Cerebellar nuclear complex (tissue), 1 donor: ENCODE measurements at places on chromosomes 1 and 21.

GRCh38 chr1:26535201-26535600, 5.6 kb downstream of the RPS6KA1 start:
- no peak for DNase-seq

DNA sequence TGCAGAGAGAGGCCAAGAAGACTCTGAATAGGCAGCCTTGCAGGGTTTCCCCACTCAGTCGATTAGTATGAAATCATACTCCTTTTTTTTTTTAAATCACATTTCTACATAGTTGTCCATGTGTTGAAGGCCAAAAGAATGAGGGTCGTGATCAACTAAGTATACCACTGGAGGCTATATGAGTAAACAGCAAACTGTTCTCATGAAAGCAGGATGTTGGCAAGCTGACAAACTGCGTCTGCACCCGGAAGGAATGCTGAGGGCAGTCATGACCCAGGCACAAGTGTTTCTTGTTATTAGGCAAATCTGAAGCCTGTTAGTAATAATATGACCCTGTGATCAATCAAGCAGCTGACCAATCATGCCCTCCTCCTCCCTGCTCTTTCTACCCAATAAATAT, 213.2 kb downstream of the USH2A start:
- no peak for DNase-seq

GRCh38 chr1:42742617-42743316, 2.7 kb upstream of the CLDN19 start:
- DNase-seq: no peak

- DNase-seq: no peak
Observed at GRCh38 chr21:42820616-42821465, 58.5 kb downstream of the WDR4 start.

GRCh38 chr1:93614541-93614940, 67.1 kb downstream of the BCAR3 start:
- DNase-seq: no peak

- no peak for DNase-seq
Observed at GRCh38 chr21:33971492-33972013, 55.9 kb upstream of the ATP5PO start.

- DNase-seq: no peak
Observed at GRCh38 chr1:24181619-24182018, 5.5 kb downstream of the IFNLR1 start.

- no peak for DNase-seq
Observed at GRCh38 chr1:25519624-25520023, 23.8 kb upstream of the LDLRAP1 start.

- no peak for DNase-seq
Observed at GRCh38 chr1:23103001-23103889, 65.4 kb downstream of the LUZP1 start.

GRCh38 chr1:237390823-237391222, 348.8 kb downstream of the RYR2 start:
- no peak for DNase-seq

- no peak for DNase-seq
Observed at GRCh38 chr1:187734427-187734826, 905.7 kb downstream of the PLA2G4A start.

- no peak for DNase-seq
Observed at GRCh38 chr1:3644273-3644672, 5.6 kb downstream of the WRAP73 start.

DNA sequence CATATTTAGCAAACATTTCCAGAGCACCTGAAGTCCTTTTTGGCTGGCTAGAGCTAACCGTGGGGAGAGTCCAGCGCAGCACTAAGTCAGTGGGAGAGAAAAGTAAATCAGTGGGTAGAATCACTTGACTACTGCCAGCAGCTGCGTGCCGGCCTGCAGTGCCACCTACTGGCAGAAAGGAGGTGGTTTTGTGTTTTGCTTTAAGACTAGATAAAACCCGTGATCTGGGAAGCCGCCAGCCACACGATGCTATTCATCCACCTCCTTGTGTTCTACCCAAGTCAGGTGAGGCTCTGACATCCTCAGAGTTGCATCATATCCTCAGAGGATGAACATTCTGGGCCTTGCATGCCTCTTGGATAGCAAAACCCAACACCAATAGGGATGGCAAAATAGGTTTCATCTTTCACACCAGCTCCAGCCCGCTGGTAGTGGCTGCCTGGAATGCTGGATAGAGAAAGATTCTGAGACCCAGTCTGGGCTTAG, 14.1 kb upstream of the HEYL start:
- DNase-seq: peak; percentile 9

DNA sequence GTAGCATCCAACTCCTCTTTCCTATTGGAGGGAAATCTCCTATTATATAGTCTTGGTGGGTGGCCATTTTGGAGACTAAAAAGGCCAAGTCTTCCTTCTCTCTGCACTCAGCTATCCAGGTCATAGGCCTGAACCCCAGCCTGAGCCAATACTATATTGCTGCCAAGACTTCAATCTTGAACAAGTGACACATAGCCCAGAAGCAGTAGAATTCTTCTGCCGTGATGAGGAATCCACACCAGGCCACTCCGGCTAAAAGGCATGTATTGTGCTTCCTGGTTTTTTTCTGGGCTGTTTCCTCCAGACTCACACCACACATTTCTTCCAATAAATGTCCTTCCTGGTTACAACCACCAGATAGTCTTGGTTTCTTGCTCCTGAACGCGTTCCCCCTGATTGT, 43.0 kb downstream of the ATF3 start:
- DNase-seq: no peak

GRCh38 chr1:241396747-241397681, 40.0 kb upstream of the RGS7 start:
- DNase-seq: no peak

DNA sequence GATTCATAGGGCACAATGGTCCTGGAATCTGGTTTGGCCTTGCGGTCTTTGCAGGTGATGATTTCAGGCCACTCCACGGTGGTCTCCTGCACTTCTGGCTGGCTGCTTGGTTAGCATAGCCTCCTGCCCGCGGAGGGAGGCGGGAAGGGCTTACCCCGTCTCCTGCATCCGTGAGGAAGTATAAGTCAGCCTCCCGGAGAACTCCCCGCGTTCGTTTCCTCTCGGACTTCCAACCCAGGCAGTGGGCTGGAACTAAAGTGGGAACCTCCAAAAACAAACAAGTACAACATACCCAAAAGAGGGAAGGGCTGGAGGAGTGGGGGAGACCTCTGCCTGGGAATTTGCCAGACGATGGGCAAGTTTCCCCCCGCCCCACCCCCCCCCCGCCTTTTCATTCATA, 939 bp upstream of the CCN1 start:
- DNase-seq: no peak

GRCh38 chr1:34591751-34592629, 162.9 kb upstream of the GJB5 start:
- no peak for DNase-seq

GRCh38 chr1:236619398-236619797, 15.1 kb upstream of the HEATR1 start:
- no peak for DNase-seq

DNA sequence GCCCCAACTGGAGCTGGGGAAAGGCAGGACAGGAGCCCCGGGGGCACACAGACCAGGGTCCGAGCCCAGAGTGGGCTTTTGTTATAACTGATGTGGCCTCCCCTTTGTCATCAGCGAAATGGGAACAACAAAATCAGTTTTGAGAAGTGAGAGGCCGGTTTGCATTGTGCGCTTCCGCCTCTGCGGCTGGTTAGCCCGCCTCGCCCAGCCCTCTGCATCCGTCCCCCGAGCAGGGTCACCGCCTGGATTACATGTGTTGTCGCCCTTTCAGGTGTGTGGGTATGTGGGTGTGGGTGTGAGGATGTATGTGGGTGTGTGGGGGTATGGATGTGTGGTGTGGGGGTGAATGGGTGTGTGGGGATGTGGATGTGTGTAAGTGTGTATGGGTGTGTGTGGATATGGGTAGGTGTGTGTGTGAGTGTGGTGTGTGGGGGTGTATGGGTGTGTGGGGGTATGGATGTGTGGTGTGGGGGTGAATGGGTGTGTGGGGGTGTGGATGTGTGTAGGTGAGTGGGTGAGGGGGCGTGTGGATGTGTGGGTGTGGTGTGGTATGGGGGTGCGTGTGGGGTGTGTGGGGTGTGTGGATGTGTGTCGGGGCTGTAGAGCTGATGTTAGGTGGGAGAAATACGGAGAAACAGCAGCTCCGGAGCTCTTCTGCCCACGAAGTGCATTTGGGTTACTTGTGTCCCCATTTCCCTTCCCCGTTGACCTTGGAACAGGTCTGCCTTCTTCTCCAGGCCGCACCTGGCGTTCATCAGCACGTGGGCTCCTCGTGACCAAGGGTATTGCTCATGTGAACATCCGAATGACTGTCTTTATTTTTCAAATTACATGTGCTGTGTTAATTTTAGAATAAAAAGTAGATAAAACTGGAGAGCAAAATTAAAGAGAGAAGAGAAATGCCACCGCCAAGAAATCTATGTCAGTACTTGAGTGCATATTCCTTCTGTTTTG, 67.6 kb downstream of the FHAD1 start:
- DNase-seq: no peak

DNA sequence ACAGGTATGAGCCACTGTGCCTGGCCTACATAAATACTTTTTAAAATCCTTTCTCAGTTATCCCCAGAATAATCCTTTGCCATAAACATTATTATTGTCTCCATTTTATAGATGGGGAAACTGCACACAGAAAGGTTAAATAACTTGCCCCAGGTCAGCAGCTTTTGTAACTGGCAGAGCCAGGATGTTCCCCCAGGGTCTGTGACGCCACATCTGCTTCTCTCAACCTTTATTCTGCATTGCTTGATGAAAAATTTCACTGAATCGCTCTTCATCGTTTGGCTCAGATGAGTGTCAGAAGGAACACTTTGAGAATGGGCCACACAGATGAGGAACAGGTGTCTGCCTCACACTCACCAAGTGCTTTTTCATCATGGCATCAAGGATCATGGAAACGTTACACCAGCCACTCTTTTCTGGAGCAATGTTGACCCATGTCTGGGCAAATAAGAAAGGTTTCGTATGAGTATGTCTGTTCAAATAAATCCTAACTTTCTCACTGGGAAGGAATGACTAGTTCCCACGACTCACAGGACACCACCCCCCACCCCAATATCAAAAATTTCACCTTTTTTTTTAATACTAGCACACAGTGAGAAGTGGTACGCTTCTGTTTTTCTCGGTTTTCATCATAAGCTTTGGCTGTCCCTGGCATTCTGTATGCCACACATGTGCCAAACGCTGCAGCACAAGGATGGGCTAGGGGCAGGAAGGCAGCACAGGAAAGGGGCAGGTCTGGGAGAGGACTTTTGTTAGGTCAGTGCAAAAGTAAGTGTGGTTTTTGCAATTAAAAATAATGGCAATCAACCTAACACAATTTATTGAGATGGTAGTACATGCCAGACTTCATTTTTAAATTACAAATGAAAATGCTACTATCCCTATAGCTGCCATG, 9.0 kb upstream of the PTGFRN start:
- no peak for DNase-seq

DNA sequence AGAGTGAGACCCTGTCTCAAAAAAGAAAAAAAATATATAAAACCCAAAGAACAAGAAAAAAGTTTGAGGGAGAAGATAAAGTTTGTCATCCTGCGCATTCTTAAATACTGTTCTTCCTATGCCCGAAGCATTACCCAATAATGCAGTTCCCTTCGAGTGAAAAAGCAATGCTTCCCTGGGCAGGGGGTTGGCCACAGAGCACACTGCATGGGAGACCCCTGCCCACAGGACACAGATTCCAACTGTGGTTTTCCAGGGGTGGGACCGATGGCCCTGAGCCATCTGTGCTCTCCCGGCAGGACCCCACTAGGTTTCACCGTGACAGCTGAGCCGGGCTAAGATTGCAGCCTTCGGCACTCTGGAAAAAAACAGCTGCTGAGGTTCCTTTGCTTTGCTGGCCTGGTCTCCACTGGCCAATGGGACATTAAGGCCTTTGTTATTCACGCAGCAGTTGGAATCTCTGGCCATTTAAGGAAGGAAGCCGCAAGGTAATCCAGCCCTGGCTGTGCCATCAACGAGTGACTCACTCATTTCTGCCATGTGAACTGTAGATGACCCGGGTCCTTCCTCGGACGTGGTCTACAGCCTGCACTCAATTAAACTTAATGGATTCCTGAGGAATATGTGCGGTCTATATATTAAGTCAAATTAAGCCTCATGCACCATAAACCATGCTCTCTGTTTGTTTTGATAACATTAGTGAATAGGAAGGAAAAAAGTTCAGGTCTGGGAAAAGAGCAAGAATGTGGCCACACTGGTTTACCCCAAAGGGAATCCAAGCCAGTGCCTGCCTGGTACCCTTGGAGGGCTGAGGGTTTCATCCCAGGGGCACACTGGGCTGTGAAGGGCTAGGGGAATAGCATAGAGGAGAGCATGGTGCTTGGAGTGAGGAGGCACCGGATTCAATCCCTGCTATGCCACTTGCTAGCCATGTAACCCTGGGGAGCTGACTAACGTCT, 163.2 kb downstream of the ZBTB18 start:
- DNase-seq: no peak

DNA sequence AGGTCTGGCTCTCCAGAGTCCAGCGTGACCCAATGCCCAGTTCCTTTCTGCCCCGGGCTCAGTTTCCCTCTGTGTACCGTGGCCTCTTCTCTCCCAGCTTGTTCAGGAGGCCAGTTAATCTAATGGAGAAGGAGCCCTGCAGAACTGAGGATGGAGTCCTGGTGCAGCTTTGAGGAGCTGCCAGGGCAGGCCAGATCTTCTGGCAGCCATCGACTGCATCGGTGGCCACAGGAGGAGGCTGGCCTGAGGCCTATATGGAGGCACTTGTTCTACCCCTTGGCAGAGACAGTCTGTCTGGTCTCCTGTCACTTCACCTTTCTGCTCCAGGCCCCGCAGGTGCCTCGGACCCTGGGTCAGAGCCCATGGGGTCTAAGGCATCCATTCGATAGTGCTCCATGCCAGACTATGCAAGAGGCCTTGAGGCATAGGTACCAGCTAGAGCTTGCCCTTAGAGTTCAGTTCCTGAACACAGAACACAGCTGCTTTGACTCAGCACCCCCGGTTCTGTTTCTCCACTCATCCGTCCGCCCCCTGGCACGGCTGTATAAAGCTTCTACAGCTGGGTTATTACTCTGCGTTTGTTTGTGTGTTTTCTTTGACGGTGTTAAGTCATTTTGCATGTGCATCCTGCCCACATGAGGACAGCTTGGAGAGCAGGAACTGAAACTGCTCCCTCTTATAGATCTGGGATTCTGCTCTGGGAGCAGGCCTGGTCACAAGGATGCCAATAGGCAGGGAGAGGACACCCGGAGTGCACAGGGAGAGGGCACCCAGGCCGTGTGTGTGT, 18.5 kb upstream of the LRRN2 start:
- no peak for DNase-seq

GRCh38 chr1:207565546-207566468, 69.8 kb downstream of the CR1 start:
- no peak for DNase-seq

GRCh38 chr1:207959141-207959825, 48.4 kb upstream of the CD34 start:
- DNase-seq: no peak

DNA sequence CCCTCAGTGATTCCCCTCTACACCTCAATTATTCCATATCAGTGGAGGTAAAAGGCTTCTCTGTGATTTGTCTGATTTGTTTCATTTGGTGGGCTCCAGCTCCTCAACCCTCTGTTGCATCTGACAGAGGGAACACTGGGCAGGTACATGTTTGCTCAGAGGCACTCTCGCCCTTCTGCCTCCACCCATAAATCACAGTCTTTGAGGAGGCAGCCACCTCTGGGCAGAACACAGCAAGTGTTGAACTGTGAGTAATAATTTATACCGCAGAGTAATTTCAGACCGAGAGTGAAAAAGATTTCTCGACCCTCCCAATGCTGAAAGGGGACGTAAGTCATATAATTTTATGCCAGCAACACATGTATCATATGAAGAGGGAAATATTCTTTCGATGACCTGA, 330.1 kb upstream of the PBX1 start:
- no peak for DNase-seq

GRCh38 chr1:78401148-78401547, 89.6 kb upstream of the PTGFR start:
- DNase-seq: no peak

- DNase-seq: no peak
Observed at GRCh38 chr1:43366601-43367025, 1.2 kb downstream of the ELOVL1 start.
